Endothelial cell (in vitro differentiated cells): ENCODE measurements at places on chromosomes 7 and 10. TPM values are rescaled to one million over a fixed set of nuclear protein-coding genes. Genes with fewer than 3 reads are reported as not detected.

Gene SLC37A3
- 76.7 TPM for total RNA-seq

Gene LAMB4
- 1.1 TPM for total RNA-seq

Gene MYO1G
- 0.13 TPM for total RNA-seq

Gene NUTM2E
- total RNA-seq: 0.46 TPM

Gene VSTM4
- total RNA-seq: 0.38 TPM

Gene GFRA1
- total RNA-seq: 4.2 TPM

Gene MEOX2
- total RNA-seq: 0.10 TPM

Gene MRPS24
- total RNA-seq: 51.8 TPM

Gene TSPAN12
- total RNA-seq: 20.3 TPM

Gene ATP6V0A4
- total RNA-seq: not detected

Gene PPP1R3A
- total RNA-seq: not detected

Gene HYAL4
- 3.1 TPM for total RNA-seq

Gene CPA1
- not detected for total RNA-seq

Gene SGCE
- 37.7 TPM for total RNA-seq

Gene MCM10
- total RNA-seq: 7.0 TPM

Gene AKR1D1
- not detected for total RNA-seq
